ENCODE measurements at places on chromosomes 7 and 10. TPM values are rescaled to one million over a fixed set of nuclear protein-coding genes. Genes with fewer than 3 reads are reported as not detected.
A peak's percentile ranks its signal among the peaks of the same experiment; 100 is the strongest.

- no peak for DNase-seq
These were observed 61.2 kb upstream of the ARHGAP21 start for GRCh38 chr10:24784923-24785322.

GRCh38 chr10:112961609-112962008 is 11.6 kb downstream of the TCF7L2 start:
- no peak for DNase-seq

GRCh38 chr10:89609833-89610346 is 35.2 kb downstream of the PANK1 start:
- peak; percentile 13 for DNase-seq

- DNase-seq = no peak
These were observed 3.4 kb upstream of the SMARCD3 start for GRCh38 chr7:151251689-151252560.

The INMT gene
- total RNA-seq = 0.24 TPM

The ADCYAP1R1 gene
- not detected for total RNA-seq

The GIMAP1 gene
- 5.1 TPM for total RNA-seq

The LIPF gene
- not detected for total RNA-seq
